ENCODE measurements at places on chromosomes 3 and 15.

DNA sequence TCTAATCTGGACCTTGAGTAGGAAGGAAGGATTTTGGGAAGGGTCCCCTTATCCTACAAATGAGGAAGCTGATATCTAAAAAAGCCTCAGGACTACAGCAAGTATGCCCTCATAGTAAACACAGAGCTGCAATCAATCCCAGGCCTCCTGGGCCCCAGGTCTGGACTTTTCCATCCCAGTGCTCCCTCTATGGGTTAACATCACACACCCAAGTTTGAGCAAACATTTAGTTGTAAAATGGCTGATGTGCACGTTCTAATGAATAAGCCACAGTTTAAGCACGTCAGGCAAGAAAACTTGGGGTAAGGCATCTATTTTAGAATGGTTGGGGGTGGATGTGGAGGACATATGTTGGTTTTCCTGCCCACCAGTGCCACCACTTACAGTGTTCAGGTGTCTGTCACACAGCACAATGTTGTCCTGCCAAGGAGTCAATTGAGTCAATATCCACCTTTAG lies 44.3 kb upstream of the UBE2E1 start:
- no peak for DNase-seq

DNA sequence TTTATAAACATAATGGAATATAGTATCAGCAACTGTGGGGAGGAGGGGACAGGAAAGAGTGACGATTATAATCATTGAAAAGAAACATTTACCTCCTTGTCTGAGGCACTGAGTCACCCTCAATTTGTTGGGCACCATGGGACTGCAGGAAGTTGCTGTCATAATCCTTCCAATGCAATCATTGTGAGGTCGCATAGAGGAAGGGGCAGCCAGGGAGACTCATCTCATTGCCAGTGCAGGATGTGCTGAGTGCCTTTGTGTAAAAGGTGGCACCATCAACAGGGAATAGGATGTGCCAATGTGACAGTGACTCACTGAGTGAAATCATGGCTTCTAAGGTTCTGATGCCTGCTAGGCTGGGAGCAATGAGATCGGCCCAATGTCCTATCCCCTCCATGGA lies 300.4 kb upstream of the ADAMTS9 start:
- no peak for DNase-seq

GRCh38 chr3:114718898-114719210 lies 425.0 kb downstream of the TIGIT start:
- DNase-seq = no peak

DNA sequence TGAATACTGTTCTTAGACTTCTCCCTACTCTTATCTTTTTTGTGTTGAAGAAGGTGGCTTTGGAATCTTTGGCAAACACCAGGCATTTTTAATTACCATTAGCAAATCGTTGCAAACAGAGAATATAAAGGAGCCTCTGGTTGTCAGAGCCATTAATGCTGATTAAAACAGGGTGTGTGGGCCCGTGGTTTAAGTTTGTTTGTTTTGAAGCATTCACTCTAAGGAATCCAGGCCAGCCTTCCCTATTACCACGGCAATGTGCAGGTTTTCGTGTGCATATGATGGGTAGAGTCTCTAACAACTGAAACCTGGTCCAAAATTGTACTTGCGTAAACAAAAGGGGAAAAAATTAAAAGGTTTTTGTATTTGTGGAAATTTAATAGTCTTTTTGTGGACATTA lies 141.2 kb upstream of the GMNC start:
- no peak for DNase-seq

- DNase-seq = no peak
These were observed 801.6 kb downstream of the CADM2 start for GRCh38 chr3:85760342-85760741.

DNA sequence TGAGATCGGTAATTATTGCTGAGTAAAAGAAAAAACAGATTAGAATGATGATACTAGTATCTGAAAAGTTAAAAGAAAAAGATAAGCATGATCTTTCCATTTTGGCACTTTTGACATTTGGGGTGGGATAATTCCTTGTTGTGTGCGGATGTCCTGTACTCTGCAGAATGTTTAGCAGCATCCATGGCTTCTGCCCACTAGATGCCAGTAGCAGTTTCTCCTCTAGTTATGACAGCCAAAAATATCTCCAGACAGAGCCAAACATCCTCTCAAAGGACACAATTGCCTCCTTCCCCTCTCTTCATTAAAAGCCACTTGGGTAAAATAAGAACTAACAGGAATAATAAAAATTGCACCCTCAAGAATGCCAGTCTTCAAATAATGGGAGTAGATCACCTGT lies 468.8 kb upstream of the GRM7 start:
- no peak for DNase-seq

DNA sequence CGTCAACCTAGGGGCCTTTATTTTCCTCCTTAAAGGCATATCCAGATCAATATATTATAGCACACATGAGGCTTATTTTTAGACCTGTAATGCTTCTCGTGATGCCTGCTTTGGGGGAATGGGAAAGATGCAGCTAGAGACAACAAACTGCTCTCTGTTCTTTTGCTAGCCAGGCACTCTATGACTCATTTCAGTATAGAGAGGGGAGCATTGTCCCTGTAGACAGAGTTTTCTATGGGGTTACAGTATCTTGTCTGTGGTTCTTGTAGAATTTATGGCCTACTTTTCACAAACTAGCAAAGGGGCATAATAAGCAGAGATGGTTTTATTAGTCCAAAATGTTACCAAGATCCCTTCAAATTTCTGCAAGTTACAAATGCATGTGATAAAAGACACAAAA lies 305.6 kb downstream of the LSAMP start:
- no peak for DNase-seq

GRCh38 chr3:185362850-185363661 lies at the start of gene MAP3K13:
Gene MAP3K13 (plus strand): TSS chr3:185363136. CDS start chr3:185428582, 65,446 bp downstream.
- DNase-seq = no peak

GRCh38 chr3:34046154-34046553 lies 247.7 kb downstream of the PDCD6IP start:
- no peak for DNase-seq

- no peak for DNase-seq
These were observed 170.7 kb upstream of the TP63 start for GRCh38 chr3:189460511-189460910.

GRCh38 chr3:125381314-125381713 lies 6.2 kb upstream of the ZNF148 start:
- DNase-seq = no peak

GRCh38 chr3:46930166-46930944 lies 46.2 kb downstream of the CCDC12 start:
- no peak for DNase-seq

GRCh38 chr3:95343228-95343627 lies 1280.4 kb downstream of the NSUN3 start:
- DNase-seq = no peak

DNA sequence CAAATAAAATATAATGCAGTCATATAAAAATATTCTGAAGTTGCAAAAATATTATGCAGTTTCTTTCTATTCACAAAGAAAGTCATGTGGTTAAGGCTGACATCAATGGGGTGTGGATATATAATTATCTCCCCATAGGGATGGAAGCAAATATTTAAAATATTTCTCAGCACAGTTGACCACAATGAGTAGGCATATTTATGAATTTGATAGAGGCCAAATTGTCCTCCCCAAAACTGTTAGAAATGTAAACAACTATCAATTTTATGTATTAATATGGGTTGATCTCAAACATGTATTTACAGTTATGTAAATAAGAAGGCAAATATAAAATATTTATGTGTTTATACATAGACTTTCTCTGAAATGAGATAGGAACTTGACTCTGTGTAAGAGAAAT lies 246.0 kb upstream of the CBLB start:
- no peak for DNase-seq

DNA sequence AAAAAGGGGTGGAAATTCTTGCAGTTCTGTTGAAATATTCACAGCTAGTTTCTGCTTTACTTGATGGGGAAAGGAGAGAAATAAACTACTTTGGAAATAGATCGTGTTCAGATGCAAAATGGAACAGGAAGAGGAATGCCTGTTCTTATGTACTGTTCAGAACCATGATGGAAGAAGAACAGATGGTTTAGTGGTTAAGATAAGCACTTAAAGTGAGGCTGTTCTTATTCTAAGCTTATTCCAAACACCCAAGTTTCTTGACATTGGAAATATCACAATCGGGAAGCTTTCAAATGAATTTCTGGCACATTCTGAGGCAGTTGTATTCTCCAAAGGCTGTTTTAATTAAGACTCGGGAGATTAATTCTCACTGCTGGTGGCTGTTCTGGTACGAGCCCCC lies 228.5 kb downstream of the LSAMP start:
- DNase-seq = no peak

DNA sequence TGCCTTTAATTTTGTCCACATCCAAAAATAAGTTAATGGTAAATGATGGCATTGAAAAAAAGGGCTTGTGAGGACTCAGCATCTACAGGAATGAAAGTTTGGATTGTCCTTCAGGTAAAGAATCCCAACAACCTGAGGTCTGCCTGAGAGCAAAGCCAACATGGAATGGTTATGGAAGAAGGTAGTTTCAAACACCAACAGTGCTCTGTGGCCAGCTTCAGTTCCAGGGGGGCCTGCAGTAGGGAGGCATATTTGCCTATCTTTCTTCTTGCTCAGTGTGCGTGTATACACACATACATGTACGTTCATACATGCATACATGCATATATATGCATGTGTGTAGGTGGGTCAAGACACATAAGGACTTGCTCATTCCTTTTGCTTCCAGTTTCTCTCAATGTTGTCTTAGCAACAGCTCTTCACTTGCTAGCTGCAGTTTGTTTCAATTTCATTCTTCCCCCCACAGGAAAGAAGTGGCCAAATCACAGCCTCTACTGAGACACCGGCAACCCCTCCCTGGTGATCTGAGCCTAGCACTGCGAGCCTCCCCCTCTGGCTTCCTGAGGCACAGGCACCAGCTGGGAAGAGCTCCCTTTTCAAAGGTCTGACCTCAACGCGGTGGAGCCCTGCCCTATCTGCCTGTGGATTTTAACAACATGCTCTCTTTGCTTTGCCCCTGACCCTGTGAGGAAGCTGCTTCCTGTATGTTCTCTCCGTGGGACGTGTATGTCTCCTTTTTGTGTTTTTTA lies 146.2 kb downstream of the KLF13 start:
- no peak for DNase-seq

DNA sequence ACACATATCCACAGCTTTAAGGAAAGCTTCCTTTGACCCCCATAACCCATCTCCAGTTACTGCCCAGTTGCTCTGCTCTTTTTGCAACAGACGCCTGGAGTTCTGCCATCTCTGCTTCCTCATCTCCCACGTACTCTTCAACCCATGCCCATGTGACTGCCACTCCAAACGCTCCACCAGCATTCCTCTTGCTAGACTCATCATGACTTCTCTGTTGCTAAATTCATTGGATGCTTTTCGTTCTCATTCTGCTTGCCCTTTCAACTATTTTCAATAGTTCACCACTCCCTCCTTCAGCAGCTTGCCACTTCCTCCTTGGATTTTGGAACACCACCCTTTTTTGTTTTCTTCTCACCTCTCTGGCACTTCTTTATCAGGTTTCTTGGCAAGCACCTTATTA lies 2.7 kb upstream of the KNSTRN start:
- DNase-seq = no peak

DNA sequence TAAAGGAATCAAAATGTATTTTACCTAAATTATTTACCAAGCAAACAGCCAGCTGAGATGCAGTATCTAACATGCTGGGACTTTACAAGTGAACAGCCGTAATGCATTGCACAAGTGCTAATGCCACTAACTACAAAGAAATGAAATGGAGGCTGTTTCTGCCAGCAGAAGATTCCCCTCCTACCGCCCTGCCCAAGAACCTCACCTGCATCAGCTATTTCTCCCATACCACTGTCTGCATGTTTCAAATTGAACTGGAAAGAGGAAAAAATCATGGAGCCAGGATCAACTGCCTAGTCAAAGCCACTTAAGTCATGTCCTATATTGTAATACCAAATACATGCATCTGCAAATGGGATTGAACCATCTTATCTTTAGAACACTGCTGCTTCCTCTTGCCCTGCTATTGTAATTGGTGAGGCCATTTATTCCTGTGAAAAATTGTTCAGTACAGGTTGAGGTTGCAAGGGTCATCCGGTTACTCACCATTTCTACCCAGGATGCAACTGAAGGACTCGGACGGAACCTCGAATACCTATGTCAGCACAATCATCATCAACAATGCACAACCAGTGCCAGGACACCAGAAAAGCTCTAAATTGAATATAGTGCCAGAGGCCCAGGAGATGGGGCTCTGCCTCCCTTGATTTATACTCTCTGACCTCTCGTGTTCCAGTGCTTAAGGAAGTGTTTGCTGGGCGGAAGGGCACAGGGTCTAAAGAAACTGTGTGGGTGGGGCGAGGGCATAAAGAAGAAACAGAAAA lies 27.5 kb downstream of the ANXA2 start:
- DNase-seq = no peak

GRCh38 chr3:183148056-183148455 lies 14.5 kb downstream of the LAMP3 start:
- DNase-seq = no peak

- no peak for DNase-seq
These were observed 867.1 kb downstream of the IGSF11 start for GRCh38 chr3:118167571-118167970.

DNA sequence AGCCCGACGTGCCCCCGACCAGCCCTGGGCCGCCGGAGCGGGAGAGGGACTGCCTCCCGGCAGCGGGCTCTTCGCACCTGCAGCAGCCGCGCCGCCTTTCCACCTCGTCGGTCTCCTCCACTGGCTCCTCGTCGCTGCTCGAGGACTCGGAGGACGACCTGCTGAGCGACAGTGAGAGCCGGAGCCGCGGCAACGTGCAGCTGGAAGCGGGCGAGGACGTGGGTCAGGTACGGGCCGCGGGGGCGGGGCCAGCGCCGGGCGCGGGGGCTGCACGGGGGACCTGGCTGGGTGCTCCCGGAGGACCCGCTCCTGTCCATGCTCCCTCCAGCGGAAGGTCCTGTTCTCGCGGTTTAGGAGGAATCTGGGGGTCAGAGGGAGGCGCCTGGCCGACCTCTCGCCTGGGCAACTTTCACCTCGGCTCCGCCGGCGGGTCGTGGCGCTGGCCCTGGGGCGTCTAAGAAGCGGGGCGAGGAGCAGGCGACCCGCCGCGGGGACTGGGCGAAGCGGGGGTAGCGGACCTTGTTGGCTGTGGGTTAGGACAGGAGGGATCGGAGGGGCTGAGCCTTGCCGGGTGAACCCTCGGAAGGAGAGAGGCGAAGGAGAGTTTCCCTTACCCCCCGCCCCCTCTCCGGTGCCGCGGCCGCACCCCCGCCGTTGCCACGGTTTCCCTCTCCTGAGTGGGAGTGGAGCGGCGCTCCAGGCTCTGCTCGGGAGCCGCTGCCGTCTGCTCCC lies 682 bp downstream of the ITPKA start:
- no peak for DNase-seq

DNA sequence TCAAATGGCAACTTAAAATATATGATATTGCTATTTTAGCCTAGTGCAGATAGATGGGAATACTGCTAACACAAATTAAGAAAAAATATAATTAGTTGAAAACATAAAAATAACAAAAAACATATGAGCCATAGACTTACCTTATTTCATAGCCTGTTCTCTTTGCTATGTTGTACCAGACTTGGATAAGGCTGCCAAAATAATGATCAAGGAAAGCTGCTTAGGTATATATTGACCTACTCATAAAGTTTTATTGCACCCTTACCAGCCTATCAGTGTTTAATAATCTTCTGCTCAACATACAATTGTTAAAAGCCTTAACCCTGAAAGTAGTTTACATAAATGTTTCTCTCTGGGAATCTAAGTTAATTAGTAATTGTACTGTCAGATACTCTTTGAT lies at the start of gene SI:
SI (minus strand) TSS at position 204 of the 400 bp plus-strand sequence. CDS start 2,484 bp downstream, outside the sequence.
- no peak for DNase-seq

Measured in effector memory CD4-positive, alpha-beta T cell (primary cell).